Large intestine (tissue), 12 donors: ENCODE measurements at places on chromosomes 7 and 10. TPM values are rescaled to one million over a fixed set of nuclear protein-coding genes. Genes with fewer than 3 reads are reported as not detected.

The P4HA1 gene
- 31.8 TPM for polyA plus RNA-seq

The GPR37 gene
- polyA plus RNA-seq = 2.2 TPM

The LRRN3 gene
- polyA plus RNA-seq = 7.1 TPM

The SP4 gene
- polyA plus RNA-seq = 5.0 TPM

The FASTK gene
- 90.4 TPM for polyA plus RNA-seq

The SLC13A1 gene
- polyA plus RNA-seq = 1.7 TPM

The FEZF1 gene
- not detected for polyA plus RNA-seq

The NUTM2A gene
- polyA plus RNA-seq = 1.3 TPM

The POU6F2 gene
- polyA plus RNA-seq = 0.19 TPM

The STEAP4 gene
- 0.30 TPM for polyA plus RNA-seq

The HOXA11 gene
- not detected for polyA plus RNA-seq

The WDR86 gene
- 12.0 TPM for polyA plus RNA-seq

The CCDC146 gene
- 13.4 TPM for polyA plus RNA-seq

The C7orf57 gene
- polyA plus RNA-seq = 0.28 TPM
